Neural crest cell (in vitro differentiated cells): ENCODE measurements at places on chromosomes 5 and 9. TPM values are rescaled to one million over a fixed set of nuclear protein-coding genes. Genes with fewer than 3 reads are reported as not detected.

CNTFR gene
- total RNA-seq, result 112 and 115 TPM in 2 replicates

IL9 gene
- not detected in 2 replicates for total RNA-seq

CNTNAP3B gene
- total RNA-seq, result 9.4 and 10.0 TPM in 2 replicates

FUT7 gene
- 0.14 TPM in 1 of 2 replicates, not detected in the other for total RNA-seq

C5orf34 gene
- 11.0 and 11.4 TPM in 2 replicates for total RNA-seq

STRBP gene
- 58.9 and 66.5 TPM in 2 replicates for total RNA-seq

IL13 gene
- not detected in 2 replicates for total RNA-seq

CACNA1B gene
- 3.0 and 3.1 TPM in 2 replicates for total RNA-seq

DIMT1 gene
- 32.2 and 34.5 TPM in 2 replicates for total RNA-seq

OGN gene
- not detected in 2 replicates for total RNA-seq

TPPP gene
- total RNA-seq, result 2.6 and 2.7 TPM in 2 replicates

RNF208 gene
- total RNA-seq, result 9.7 and 10.1 TPM in 2 replicates

OSMR gene
- total RNA-seq, result 2.7 and 2.8 TPM in 2 replicates

CD72 gene
- 1.4 and 2.0 TPM in 2 replicates for total RNA-seq

C5orf52 gene
- not detected in 2 replicates for total RNA-seq

TEX48 gene
- total RNA-seq, result not detected in 2 replicates

DOCK8 gene
- total RNA-seq, result 0.58 and 0.68 TPM in 2 replicates

PCDHB16 gene
- total RNA-seq, result 11.4 and 12.6 TPM in 2 replicates

TMEM215 gene
- 0.57 and 0.72 TPM in 2 replicates for total RNA-seq

DNAH5 gene
- total RNA-seq, result 0.12 and 0.20 TPM in 2 replicates

IL17B gene
- total RNA-seq, result not detected in 2 replicates

ACOT12 gene
- not detected in 2 replicates for total RNA-seq

NME5 gene
- total RNA-seq, result 6.3 and 8.4 TPM in 2 replicates

SV2C gene
- total RNA-seq, result 0.33 and 0.66 TPM in 2 replicates

HAVCR2 gene
- total RNA-seq, result 0.19 and 0.55 TPM in 2 replicates

INSL4 gene
- not detected in 2 replicates for total RNA-seq

DOK3 gene
- 10.5 and 11.4 TPM in 2 replicates for total RNA-seq

SLC2A6 gene
- 29.0 and 30.9 TPM in 2 replicates for total RNA-seq

KIF4B gene
- not detected in 2 replicates for total RNA-seq

ADAMTSL2 gene
- total RNA-seq, result 0.16 and 0.20 TPM in 2 replicates

GABRA6 gene
- not detected in 2 replicates for total RNA-seq

C9orf153 gene
- 0.19 and 0.34 TPM in 2 replicates for total RNA-seq

ARHGEF37 gene
- 1.9 and 2.3 TPM in 2 replicates for total RNA-seq

FOXD4L6 gene
- total RNA-seq, result 0.30 and 0.48 TPM in 2 replicates

IL5 gene
- not detected in 2 replicates for total RNA-seq

TMEM252 gene
- total RNA-seq, result not detected in 2 replicates

FNIP1 gene
- 20.6 and 24.9 TPM in 2 replicates for total RNA-seq

SH3RF2 gene
- 0.72 and 1.0 TPM in 2 replicates for total RNA-seq

SCGB3A2 gene
- total RNA-seq, result not detected in 2 replicates

C5orf58 gene
- total RNA-seq, result not detected in 2 replicates

HSPB3 gene
- total RNA-seq, result not detected in 2 replicates

NUTM2F gene
- total RNA-seq, result 0.09 TPM in 1 of 2 replicates, not detected in the other

SNCAIP gene
- 10.2 and 11.6 TPM in 2 replicates for total RNA-seq

RASGRF2 gene
- total RNA-seq, result 0.14 and 0.19 TPM in 2 replicates

PRR7 gene
- total RNA-seq, result 16.1 and 19.0 TPM in 2 replicates

TMEM174 gene
- total RNA-seq, result not detected in 2 replicates

IRX2 gene
- total RNA-seq, result 41.6 and 42.5 TPM in 2 replicates

NTNG2 gene
- 2.4 and 3.6 TPM in 2 replicates for total RNA-seq

OR1N1 gene
- total RNA-seq, result not detected in 2 replicates

INIP gene
- 37.7 and 43.6 TPM in 2 replicates for total RNA-seq

SMC5 gene
- total RNA-seq, result 27.8 and 28.7 TPM in 2 replicates

THBS4 gene
- total RNA-seq, result 6.9 and 10.0 TPM in 2 replicates
